T-helper 2 cell treated with Interferon-gamma antibody and Interleukin-4, amounts not matched to agents 100 ng/mL and 5 ng/mL, for 36 hours (primary cell): ENCODE measurements at places on chromosomes 12 and 14. TPM values are rescaled to one million over a fixed set of nuclear protein-coding genes. Genes with fewer than 3 reads are reported as not detected.

RXYLT1 gene
- total RNA-seq: 15.7 and 16.8 TPM in 2 replicates

ANO4 gene
- total RNA-seq: not detected in 2 replicates

PLA2G1B gene
- not detected in 2 replicates for total RNA-seq

AEBP2 gene
- total RNA-seq: 47.2 and 50.9 TPM in 2 replicates

SRRM4 gene
- total RNA-seq: not detected in 2 replicates

MYF5 gene
- total RNA-seq: not detected in 2 replicates

CLEC1B gene
- not detected in 2 replicates for total RNA-seq

SCFD1 gene
- 70.8 and 85.9 TPM in 2 replicates for total RNA-seq
